ENCODE measurements at places on chromosomes 11 and 22.

GRCh38 chr11:72136684-72137262 is 1.2 kb downstream of the FOLR3 start:
- no peaks in the 10 kb centered on the region for H3K36me3 ChIP-seq
- H3K4me1 ChIP-seq, result no peaks in the 10 kb centered on the region
- no peak overlapping the region for H3K4me3 ChIP-seq

GRCh38 chr11:116513894-116514293 is 258.9 kb downstream of the BUD13 start:
- H3K27me3 ChIP-seq, result no peaks in the 10 kb centered on the region
- H3K4me1 ChIP-seq, result no peaks in the 10 kb centered on the region
- H3K27ac ChIP-seq, result no peak overlapping the region
- DNase-seq, result no peak

- peaks cover 86% of the 10 kb centered on the region for H3K4me1 ChIP-seq
- DNase-seq, result no peak
These were observed 2.5 kb upstream of the PAX6 start for GRCh38 chr11:31813391-31814175.

DNA sequence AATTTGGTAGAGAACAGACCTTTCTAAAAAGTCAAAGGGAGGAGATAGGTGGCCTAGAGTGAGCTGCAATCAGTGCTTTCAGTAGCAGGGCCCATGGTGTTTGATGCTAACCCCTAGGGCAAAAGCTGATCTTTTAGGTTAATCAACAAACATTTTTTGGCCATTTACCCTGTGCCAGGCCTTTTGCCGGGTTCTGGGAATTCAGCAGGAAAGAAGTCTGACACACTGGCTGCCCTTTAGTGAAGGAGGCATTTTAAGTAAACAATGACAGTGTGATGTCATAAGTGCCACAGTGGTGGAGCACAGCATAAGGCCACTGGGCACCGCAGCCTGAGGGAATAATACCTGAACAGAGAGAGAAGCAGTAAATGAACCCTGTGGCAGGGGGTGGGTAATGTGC is 29.0 kb downstream of the C22orf31 start:
- no peak overlapping the region for H3K4me3 ChIP-seq
- H3K36me3 ChIP-seq, result no peaks in the 10 kb centered on the region
- H3K27ac ChIP-seq, result no peak overlapping the region

DNA sequence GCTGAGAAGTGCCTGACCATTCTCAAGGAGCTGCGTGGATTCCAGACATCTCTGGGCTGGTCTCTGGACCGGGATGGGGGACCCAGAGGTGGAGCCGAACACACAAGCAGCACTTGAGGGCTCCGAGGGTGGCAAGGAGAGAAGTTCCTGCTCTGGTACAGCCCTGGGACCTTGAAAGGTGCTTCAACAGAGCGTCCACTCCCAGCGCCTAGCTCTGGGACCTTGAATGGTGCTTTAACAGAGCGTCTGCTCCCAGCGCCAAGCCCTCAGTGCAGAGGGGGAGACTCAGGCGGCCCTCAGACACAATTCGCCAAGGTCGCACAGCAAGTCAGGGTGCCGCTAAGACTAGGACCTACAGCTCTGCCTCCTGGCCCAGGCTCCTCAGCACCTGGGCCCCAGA is 10.6 kb upstream of the NPAS4 start:
- no peaks in the 10 kb centered on the region for H3K27me3 ChIP-seq
- H3K36me3 ChIP-seq, result no peaks in the 10 kb centered on the region
- H3K27ac ChIP-seq, result no peak overlapping the region
- no peak for DNase-seq
- H3K4me3 ChIP-seq, result no peak overlapping the region
- H3K4me1 ChIP-seq, result peaks cover 8% of the 10 kb centered on the region

DNA sequence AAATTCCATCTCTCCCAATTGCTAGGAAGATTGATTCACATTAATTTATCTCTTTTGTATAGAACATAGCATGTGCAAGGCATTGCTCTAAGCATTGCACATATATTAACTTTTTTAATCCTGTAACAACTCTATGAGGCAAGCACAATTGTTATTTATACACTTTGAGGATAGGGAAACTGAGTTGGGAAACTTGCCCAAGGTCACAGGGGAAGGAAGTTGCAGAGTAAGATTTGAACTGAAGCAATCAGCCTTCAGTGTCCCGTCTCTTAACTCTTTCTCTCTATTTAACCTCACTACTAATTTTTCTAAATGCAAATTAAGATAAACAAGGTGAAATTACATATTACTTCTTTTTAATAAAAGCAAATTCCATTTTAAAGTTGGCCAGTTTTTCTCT is 22.2 kb downstream of the OR56B4 start:
- no peak overlapping the region for H3K27ac ChIP-seq
- no peak for DNase-seq
- H3K4me1 ChIP-seq, result no peaks in the 10 kb centered on the region
- H3K4me3 ChIP-seq, result no peak overlapping the region
- no peaks in the 10 kb centered on the region for H3K27me3 ChIP-seq
- no peaks in the 10 kb centered on the region for H3K36me3 ChIP-seq

DNA sequence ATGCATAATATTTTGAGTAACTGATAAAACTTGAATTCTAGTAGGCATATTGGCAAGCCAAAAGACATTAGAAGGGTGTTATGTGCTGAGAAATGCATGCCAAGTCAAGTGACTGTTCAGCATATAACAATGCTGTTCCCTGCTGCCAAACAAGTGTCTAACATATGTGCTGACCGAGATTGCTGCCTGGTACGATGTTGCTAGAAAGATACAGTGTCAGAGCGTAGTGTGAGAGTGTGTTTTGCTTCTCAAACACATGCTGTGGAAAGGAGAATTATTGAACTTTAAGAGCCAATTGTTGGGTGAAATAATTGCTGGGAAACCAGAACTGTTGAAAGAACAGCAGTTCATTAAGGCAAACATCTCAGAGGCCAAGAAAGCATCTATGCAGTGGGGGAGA is 71.3 kb upstream of the GRIA4 start:
- no peak overlapping the region for H3K4me3 ChIP-seq
- no peaks in the 10 kb centered on the region for H3K36me3 ChIP-seq
- no peak for DNase-seq

GRCh38 chr11:132073787-132074186 is 703.4 kb downstream of the NTM start:
- H3K27ac ChIP-seq, result no peak overlapping the region
- DNase-seq, result no peak
- H3K36me3 ChIP-seq, result no peaks in the 10 kb centered on the region
- no peaks in the 10 kb centered on the region for H3K4me1 ChIP-seq
- H3K27me3 ChIP-seq, result no peaks in the 10 kb centered on the region

DNA sequence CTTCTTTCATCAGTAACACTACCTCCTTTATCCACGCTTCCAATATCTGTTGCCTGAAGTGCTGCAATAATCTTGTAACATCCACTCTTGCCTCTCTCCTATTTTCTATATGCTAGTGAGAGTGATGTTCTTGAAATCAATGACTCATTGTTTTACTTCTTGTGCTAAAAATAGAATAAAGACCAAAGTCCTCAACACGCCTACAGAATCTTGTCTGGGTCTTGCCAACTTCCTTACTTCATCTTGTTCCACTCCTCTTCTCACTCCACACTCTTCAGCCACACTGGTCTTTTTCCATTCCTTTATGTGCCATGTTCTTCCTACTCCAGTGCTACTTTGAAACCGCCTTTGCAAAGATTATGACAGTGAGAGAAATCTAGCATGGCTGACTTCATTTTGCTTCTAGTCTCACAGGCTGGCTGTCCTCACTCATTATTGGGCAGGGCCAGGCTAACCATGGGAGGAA is 136.4 kb downstream of the CCDC81 start:
- H3K4me3 ChIP-seq, result no peak overlapping the region
- DNase-seq, result no peak
- H3K27me3 ChIP-seq, result no peaks in the 10 kb centered on the region
- H3K27ac ChIP-seq, result no peak overlapping the region

DNA sequence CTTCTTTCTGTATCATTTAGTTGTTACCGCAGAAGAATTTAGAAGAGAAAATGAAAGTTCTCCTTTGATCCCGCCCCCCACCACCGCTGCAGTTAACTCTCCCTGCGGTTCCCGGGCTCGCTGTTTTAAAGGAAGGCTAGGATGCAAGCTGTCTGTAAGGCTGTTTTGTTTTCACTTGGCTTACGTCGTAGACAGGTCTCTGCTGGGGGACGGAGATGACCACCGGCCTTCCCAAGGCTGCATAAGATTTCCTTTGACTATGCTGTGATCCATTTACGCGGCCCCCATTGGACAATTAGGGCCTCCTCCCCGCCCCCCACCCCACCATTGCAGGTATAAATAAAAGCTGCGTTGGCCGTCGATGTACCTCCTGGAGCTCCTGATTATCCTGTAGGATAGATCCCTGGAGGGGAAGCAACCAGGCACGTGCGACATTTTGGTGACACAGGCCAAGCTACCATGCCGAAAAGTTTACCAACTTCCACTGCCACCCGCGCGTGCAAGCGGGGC is 1.4 kb upstream of the CPT1A start:
- H3K4me1 ChIP-seq, result peaks cover 30% of the 10 kb centered on the region
- DNase-seq, result peak; percentile 47
- no peaks in the 10 kb centered on the region for H3K27me3 ChIP-seq
- no peaks in the 10 kb centered on the region for H3K36me3 ChIP-seq

- no peak overlapping the region for H3K4me3 ChIP-seq
- H3K27me3 ChIP-seq, result no peaks in the 10 kb centered on the region
- DNase-seq, result no peak
- no peak overlapping the region for H3K27ac ChIP-seq
These were observed 26.1 kb upstream of the MICAL2 start for GRCh38 chr11:12084256-12084655.

- no peak overlapping the region for H3K4me3 ChIP-seq
- no peaks in the 10 kb centered on the region for H3K27me3 ChIP-seq
- no peak overlapping the region for H3K27ac ChIP-seq
- H3K36me3 ChIP-seq, result no peaks in the 10 kb centered on the region
- no peak for DNase-seq
These were observed 18.6 kb downstream of the BDNF start for GRCh38 chr11:27681664-27682063.

- H3K4me1 ChIP-seq, result no peaks in the 10 kb centered on the region
- no peaks in the 10 kb centered on the region for H3K36me3 ChIP-seq
- H3K4me3 ChIP-seq, result no peak overlapping the region
- no peaks in the 10 kb centered on the region for H3K27me3 ChIP-seq
These were observed 139.6 kb upstream of the LMO1 start for GRCh38 chr11:8403310-8403709.

GRCh38 chr11:92045301-92045700 is 179.3 kb upstream of the FAT3 start:
- no peaks in the 10 kb centered on the region for H3K4me1 ChIP-seq
- H3K36me3 ChIP-seq, result no peaks in the 10 kb centered on the region
- H3K4me3 ChIP-seq, result no peak overlapping the region
- DNase-seq, result no peak
- no peaks in the 10 kb centered on the region for H3K27me3 ChIP-seq

GRCh38 chr11:67630943-67631331 is 1.2 kb upstream of the NUDT8 start:
- no peak for DNase-seq
- peak overlapping the region; percentile 77 for H3K27ac ChIP-seq
- peaks cover 10% of the 10 kb centered on the region for H3K4me1 ChIP-seq
- H3K4me3 ChIP-seq, result peak overlapping the region; percentile 63

- H3K27ac ChIP-seq, result no peak overlapping the region
- H3K4me1 ChIP-seq, result peaks cover 11% of the 10 kb centered on the region
- DNase-seq, result no peak
- H3K36me3 ChIP-seq, result peaks cover 78% of the 10 kb centered on the region
- H3K4me3 ChIP-seq, result no peak overlapping the region
- H3K27me3 ChIP-seq, result no peaks in the 10 kb centered on the region
These were observed 18.0 kb downstream of the CXCR5 start for GRCh38 chr11:118901494-118902335.

DNA sequence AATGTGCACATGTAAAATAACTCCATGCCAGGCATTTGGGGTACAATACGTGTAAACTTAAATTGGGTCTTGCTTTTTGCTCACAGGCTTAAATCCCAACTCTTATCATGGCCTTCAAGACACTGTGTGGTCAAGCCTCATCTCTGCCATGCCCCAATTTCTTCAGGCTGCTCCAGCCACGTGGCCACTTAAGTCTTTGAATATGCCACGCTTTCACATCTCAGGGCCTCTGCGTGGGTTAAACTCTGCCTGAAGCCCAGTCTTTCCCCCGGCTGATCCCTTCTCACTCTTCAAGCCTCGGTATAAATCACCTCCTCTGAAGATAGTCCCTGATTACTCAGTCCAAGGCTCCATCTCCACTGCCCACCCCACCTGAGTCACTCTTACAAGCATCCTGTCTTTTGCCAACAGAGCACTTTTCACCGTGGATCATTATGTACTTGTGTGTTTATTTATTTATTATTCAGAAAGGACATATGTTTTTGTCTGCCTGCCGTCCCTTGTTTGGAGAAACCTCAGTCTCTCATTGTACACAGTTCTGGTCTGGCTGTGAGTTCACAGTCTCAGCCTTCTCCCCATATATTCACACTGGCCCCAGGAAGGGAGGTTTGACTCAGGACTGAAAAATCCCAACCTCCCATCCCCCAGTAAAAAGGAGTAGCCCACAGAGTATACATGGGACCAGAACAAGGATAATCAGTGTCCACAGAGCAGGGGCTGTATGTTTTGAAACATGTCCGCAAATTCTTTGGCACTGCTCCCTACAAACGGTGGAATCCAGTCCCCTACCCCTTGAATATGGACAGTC is 344.7 kb downstream of the MN1 start:
- no peak overlapping the region for H3K27ac ChIP-seq
- H3K4me3 ChIP-seq, result no peak overlapping the region
- H3K27me3 ChIP-seq, result no peaks in the 10 kb centered on the region
- no peaks in the 10 kb centered on the region for H3K36me3 ChIP-seq
- no peaks in the 10 kb centered on the region for H3K4me1 ChIP-seq
- DNase-seq, result no peak

DNA sequence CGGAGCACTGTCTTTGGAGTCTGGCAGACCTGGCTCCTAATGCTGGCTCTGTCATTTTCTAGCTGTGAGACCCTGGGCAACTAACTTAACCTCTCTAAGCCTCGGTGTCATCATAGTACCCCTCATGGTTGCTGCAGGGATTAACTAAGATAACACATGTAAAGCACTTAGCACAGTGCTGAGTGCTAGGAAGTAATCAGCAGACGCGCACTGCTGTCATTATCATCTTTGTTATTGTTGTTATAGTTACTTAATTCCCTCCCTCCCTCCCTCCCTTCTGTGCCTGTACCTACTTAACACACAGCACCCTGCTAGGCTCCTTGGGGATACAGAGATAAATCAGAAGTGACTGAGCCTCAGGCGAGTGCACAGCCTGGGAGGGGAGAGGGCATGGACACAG is 104.7 kb upstream of the PITPNB start:
- no peak overlapping the region for H3K27ac ChIP-seq
- no peak for DNase-seq
- no peaks in the 10 kb centered on the region for H3K36me3 ChIP-seq
- no peaks in the 10 kb centered on the region for H3K27me3 ChIP-seq
- H3K4me1 ChIP-seq, result no peaks in the 10 kb centered on the region
- H3K4me3 ChIP-seq, result no peak overlapping the region
